ENCODE measurements at places on chromosomes 11 and 22.

DNA sequence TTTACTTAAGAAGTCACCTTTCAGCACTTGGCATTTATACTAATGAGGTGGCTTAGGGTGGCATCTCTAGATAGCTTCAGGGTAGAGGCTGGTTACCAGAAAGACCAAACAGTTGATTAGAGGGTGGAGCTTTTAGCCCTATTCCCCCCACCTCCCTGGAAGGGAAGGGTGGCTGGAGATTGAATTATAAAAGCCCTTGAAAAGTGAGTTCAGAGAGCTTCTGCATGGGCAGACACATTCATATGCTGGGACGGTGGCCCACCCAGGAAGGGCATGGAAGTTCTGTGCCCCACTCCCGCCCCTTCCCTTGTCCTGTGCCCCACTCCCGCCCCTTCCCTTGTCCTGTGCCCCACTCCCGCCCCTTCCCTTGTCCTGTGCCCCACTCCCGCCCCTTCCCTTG is 244.2 kb downstream of the DDX10 start:
- DNase-seq, result no peak

DNA sequence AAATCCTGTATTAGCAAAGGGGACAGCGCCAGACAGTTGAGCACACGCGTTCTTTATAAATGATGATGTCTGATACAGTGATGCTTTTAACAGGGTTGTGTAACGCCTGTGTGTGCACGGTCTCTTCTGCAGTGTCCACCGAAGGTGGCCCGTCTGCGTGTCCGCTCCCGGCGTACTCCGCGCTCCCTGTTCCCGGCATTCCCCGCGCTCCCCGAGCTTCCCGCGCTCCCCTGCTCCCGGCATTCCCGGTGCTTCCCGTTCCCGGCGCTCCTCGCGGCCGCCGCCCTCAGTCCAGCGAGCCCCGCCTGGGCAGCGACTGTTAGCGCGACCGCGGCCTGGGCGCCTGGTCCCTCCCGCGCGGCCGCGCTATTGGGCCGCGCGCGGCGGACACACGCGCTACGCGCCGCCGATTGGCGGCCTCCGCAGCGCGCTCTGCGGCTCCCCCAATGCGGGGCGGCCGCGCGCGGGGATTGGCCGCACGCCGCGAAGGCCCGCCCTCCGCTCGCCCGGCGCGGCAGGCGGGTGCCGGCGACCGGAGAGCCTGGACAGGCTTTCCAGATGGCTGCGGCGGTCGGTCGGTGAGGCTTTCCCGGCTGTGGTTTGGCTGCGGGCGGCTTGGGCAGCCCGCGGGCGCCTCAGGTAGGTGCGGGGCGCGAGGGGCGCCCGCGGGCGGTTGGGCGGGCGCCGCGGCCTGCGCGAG is at the start of gene DGCR8:
Gene DGCR8, plus strand, starts transcription at position 497 of the 700 bp plus-strand sequence. CDS start 5,723 bp downstream, outside the sequence.
- DNase-seq, result peak; percentile 70

- no peak for DNase-seq
Observed at GRCh38 chr11:74927496-74927895, 21.4 kb downstream of the XRRA1 start.

- DNase-seq, result no peak
Observed at GRCh38 chr22:32696089-32696488, 105.4 kb upstream of the TIMP3 start.

DNA sequence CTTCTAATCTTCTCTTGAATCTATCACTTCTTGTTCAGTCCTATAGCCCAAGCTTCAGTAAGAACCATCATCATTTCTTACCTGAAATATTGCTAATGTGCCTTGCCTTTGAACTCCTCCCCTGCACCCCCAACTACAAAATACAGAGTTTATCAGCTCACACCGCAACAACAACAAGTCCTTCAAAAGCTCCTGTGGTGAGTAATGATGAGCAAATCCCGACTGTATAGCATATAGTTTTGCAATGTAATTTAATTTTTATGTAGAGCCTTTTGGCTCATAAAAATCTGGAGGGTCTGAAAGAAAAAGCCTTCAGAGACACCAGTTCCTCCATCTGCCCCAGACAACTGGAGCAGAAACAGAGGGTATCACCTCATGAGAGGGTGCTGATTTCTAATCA is 124.7 kb downstream of the ARHGAP32 start:
- DNase-seq, result no peak

DNA sequence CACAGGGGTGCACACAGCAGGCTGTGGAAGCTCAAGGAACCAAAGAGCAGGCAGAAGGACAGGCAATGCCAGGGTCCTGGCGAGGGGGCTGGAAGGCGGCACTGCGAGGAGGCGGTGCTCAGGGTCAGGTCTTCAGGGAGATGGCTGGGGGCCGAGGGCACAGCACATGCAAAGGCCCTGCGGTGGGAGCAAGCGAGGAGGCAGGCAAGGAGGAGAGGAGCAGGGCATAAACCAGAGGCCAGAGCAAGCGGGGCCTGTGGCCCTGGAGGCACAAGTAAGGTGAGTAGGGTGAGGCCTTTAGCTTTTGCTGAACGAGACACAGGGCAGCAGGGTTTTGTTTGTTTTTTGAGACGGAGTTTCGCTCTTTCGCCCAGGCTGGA is 126.9 kb downstream of the ARHGAP8 start:
- DNase-seq, result no peak

GRCh38 chr22:27223317-27224177 is 566.2 kb downstream of the MIAT start:
- no peak for DNase-seq

DNA sequence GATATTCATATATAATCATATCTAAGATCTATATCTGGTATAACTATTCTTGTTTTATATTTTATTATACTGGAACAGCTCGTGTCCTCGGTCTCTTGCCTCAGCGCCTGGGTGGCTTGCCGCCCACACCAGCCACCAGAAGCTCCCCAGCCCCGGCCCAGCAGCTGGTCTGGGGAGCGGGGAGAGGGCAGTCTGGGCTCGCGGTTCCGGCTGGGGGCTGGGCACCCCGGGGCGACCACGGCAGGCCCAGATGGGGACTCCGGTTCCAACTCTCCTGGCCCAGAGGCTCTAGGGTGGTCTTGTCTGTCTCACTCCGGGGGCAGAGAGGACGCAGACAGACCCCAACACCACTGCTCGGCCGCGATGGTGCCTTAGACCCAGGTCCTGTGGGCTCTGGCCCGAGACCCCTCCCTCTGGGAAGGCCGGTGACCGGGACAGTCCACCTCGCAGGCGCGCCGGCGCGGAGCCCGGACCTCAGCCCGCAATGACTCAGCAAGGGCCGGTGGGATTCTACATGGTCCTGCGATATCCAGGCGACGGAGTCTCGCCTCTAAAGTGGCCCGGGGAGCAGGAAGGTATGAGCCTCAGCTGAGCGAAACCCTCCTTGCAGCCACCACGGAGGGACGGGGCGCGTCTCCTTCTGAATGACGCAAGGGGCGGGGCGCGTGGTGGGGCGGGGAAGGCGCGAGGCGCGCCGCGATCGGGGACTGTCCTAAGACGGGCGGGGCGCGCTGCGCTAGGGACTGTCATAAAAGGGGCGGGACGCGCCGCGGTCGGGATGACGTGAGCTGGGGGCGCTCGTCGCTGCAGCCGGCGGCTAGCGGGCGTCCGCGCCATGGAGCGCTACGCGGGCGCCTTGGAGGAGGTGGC is at the start of gene DGCR6:
Gene DGCR6, plus strand, starts transcription at position 781 of the 870 bp plus-strand sequence. Its CDS starts 55 bp downstream, at position 836.
- no peak for DNase-seq

DNA sequence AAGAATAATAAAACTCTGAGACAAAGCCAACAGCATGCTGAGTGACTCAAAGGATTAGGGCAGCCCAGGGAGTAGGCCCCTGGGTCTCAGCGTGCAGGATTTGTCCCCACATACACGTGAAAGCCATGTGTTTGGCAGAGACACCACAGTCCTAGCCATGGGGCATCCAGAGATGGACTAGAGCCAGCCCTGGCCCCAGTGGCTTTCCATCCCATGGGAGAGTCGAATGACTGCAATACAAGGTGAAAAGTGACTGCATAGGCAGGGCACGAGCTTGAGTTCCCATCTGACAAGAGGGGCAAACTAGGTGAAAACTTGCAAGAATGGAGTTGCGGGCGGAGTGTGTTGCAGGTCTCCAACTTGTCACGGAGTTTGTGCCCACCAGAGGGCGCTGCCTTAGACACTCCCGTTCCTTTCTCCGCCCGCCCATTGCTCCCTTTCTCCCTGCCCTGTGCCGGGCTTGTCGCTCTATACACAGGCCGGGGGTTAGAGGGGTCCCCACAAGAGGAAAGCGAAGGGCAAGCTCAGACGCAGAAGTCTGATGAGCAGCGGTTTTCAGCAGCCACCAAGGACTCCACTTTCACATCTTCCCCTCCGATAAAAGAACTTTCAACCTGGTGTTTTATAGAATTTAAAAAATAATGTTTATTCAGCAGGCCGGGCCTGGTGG is 24.2 kb downstream of the TSKU start:
- DNase-seq, result no peak

DNA sequence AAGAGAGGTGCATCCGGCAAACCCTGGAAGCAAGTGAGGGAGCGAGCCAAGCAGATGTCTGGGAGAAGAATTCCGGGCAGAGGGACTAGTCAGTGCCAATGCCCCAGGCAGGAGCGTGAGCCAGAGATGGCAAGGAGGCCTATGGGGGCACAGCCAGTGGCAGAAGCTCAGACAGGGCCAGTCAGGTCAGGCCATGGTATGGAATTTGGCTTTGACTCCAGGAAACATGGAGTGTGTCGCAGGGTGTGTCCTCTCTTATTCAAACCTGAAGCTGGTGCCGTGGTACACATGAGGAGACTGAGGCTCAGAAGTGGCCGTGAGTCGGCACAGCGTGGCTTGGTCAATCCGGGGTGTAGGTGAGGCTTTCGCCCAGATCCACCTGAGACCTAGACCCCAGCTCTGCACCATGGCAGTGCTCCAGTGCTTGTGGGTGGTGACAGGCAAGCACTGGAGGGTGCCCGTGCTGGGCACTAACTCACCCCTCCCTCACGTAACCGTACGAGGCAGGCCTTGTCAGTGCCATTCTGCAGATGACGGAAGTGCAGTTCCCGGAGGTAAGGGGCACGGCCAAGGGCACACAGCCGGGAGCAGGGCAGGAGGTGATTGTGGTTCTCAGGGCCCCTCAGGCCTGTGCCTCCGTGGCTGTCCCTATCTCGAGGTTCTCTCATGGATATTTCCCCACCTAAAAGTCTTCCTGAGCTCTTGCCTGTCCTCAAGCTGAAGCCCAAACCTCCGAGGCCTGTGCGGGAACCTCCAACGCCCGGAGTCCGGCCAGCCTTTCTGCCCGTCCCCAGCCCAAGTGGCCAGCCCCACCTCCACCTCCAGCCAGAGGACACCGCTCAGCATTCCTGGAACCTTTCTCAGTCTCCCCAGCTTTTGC is 10.6 kb upstream of the SPI1 start:
- DNase-seq, result no peak

- no peak for DNase-seq
Observed at GRCh38 chr11:93517611-93518010, 25.6 kb downstream of the SMCO4 start.

- DNase-seq, result peak; percentile 30
Observed at GRCh38 chr11:113628912-113629311, 77.2 kb downstream of the TMPRSS5 start.

- peak; percentile 78 for DNase-seq
Observed at GRCh38 chr11:121696177-121696871, 243.6 kb upstream of the SORL1-AS1 start.

DNA sequence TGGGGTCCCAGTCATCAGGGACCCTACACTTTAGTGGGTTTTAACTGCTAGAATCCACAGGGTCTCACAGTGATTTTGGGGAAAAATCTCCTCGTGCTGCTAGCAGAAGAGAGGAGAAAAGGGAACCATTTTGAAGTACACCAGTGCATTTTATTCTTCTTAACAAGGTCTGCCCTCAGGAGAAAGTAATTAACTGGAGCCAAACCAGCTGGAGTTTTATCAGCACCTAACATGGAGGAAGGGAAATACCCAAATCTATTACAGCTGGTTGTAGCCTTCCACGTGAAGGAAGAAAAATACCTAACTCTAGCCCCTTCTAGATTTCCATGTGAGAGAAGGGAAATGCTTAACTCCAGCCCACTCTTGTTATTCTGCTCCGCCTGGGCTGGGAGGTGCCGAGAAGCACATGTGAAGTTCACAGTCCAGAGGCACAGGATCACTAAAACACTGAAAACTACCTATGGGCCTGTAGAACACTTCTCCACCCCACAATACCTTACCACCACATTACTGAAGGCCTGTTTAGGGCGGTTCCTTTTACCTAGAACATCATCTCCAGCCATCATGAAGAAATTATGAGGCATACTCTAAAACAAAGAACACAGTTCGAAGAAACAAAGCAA is 31.3 kb upstream of the TEAD1 start:
- DNase-seq, result no peak

DNA sequence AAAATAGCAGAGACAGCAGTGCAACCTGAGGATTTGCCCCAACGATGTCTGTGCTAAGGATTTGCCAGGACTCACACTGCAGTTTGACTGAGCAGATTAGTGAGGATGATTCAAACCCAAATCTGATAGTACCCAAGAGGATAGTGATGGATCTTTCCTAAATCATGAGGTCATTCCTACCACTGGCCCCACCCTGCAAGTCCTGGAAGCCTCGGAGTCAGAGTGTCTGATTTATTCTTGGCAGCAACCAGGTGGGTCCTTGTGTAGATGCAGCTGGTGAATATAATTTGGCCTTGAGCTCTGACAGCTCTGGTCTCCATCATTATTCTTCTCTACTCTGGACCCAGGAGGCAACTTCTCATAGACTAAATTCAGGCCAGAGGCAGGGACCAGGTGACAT is 179.3 kb upstream of the RAG2 start:
- DNase-seq, result no peak

GRCh38 chr11:117817368-117818040 is 7.0 kb downstream of the FXYD2 start:
- DNase-seq, result no peak

DNA sequence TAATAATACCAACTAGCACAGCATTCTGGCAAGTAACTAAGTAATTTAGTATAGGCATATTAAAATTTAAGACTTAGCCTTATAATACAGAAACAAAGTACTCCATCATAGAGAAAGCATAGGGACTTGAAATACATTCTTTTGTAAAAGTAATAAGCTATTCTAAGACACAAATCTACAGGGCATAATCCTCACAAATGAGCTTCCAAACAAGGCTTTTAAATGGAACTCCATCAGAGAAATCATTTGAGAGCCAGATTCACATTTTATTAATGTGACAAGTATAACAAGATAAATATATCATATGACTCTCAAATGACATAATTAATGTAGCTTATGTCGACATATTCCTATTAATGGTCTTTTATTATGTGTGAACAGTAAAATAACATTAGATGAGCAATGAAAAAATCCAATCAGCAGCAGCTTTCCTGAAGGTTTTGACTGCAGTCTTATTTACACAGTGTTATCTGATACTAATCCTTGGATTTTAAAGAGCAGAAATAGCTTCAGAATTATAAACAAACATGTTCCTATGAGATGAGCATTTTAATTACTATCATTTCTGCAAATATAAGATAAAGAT is 241.4 kb downstream of the TTC28 start:
- DNase-seq, result no peak
